Activated CD4-positive, alpha-beta T cell treated with anti-CD3 and anti-CD28 coated beads for 24 hours (primary cell): ENCODE measurements at places on chromosomes 11 and 22.

GRCh38 chr11:12909879-12910278, 99.2 kb upstream of the RASSF10 start:
- DNase-seq, result no peak

DNA sequence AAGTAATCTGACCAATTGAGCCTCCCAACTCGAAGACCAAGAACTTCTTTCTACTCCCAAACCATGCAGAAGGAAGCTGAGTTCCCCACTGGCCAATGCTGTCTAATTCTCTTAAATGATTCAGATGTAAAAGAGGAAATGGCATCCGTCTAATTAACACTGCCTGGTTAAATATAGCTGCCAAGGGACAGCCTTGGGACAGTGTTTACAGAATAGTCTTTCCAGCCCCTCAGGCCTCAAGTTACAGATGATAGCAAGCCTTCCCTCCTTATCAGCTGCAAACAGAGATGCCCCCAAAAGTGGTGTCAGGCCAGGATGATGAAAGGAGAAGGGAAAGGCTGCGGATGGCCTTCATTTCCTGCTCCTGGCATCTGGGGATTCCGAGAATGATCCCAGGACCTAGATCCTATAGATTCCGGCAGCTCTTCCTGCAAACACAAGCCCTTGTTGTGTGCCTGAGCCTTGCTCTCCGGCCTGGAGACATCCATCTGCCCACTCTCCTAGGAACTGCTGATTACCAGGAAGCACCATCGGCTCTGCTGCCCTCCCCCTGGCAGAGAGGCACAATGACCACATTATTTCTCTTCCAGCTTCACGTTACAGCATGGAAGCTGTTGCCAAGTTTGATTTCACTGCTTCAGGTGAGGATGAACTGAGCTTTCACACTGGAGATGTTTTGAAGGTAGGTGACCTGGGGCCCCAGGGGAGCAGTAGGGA, 13.5 kb upstream of the TMA7B start:
- DNase-seq, result no peak

DNA sequence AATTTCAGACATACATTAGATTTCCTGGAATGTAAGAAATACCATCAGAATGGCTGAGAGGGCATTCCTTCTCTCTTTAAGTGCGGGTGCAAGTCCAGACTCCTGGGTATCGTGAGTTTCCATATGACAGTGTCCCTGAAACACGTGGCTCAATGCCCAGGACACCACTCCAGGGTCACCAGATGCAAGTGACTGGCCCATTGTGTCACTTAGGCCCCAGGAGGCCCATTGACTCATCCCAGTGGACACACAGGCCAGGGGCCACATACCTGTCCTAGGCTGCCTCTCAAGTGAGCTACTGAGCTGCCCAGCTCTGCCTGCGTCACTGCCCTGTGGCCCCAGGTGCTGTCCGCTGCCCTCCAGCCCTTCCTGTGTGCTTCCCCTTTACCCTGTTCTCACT, 18.5 kb downstream of the FBLN1 start:
- no peak for DNase-seq

GRCh38 chr11:102924851-102925380, 30.6 kb downstream of the MMP13 start:
- DNase-seq, result no peak

GRCh38 chr11:107744736-107745135, 32.9 kb upstream of the SLN start:
- no peak for DNase-seq

DNA sequence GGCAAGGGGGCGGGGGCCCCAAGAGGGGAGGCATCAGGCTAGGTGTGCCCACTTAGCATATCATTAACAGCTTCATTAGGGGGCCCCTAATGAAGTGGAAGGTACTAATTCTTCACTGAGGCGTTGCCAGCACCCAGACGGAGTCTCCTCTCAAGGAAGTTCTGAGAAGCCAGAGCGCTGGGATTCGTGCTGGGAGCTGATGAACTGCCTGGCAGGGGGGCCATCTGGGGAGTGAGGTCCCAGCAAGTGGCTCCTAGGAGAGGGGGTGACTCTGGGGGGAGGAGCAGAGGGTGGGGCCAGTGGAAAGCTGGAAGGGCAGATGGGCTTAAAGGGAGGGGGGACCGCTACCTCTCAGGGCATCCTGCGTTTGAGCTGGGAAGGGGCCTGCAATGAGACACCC, 29.8 kb downstream of the DAGLA start:
- no peak for DNase-seq

- peak; percentile 18 for DNase-seq
Observed at GRCh38 chr22:44180706-44181032, at the start of gene PARVG. PARVG (plus strand) TSS chr22:44180925; CDS start chr22:44183330, 2,405 bp downstream.

- DNase-seq, result no peak
Observed at GRCh38 chr22:47878460-47878859, 1116.0 kb downstream of the TBC1D22A start.

GRCh38 chr11:2709429-2709828, 9.6 kb upstream of the KCNQ1OT1 start:
- DNase-seq, result no peak

- no peak for DNase-seq
Observed at GRCh38 chr11:63543711-63544110, 7.1 kb downstream of the PLAAT4 start.

- DNase-seq, result no peak
Observed at GRCh38 chr11:20154381-20154780, 5.9 kb downstream of the DBX1 start.

- no peak for DNase-seq
Observed at GRCh38 chr11:47233989-47234668, 14.5 kb downstream of the ACP2 start.
